ENCODE measurements at places on chromosomes 3 and 15.

- no peak for DNase-seq
Observed at GRCh38 chr15:99054892-99055291, 47.3 kb upstream of the PGPEP1L start.

DNA sequence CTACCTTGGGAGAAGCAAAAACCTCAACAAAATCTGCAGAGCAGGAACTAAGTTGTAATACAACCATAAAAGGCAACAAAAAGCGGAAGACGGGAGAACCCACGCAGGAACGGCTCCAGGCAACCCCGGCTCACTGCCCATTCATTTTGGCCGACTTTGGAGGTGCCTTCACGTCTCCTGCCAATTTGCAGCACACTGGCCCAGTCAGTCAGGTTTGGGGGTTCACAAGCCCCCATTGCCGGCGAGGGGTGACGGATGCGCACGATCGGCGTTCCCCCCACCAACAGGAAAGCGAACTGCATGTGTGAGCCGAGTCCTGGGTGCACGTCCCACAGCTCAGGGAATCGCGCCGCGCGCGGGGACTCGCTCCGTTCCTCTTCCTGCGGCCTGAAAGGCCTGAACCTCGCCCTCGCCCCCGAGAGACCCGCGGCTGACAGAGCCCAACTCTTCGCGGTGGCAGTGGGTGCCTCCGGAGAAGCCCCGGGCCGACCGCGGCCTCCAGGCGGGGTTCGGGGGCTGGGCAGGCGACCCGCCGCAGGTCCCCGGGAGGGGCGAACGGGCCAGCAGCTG lies 463 bp downstream of the TERC start:
- DNase-seq, result peak; percentile 93

GRCh38 chr3:12159227-12159601 lies 502 bp upstream of the TIMP4 start:
- DNase-seq, result no peak

DNA sequence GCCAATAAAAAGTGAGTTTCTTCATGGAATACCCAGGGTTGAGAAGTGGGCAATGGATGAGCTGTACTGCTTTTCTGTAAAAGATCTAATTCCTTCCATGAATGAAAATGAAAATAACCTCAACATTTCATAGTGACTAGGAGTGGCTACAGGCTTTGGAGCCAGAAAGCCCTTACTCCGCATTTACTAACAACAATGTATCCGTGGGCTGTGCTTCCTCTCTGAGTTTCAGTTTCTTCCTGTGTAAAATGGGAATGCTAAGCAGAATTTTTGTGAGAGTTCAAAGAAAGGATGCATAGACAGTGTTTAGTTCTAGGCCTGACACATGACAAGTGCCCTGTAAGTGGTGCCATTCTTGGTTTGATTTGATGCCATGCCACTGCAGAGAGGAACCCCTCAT lies 47.5 kb upstream of the TM4SF1 start:
- DNase-seq, result no peak

- DNase-seq, result no peak
Observed at GRCh38 chr3:106566277-106566676, 697.5 kb upstream of the CBLB start.

DNA sequence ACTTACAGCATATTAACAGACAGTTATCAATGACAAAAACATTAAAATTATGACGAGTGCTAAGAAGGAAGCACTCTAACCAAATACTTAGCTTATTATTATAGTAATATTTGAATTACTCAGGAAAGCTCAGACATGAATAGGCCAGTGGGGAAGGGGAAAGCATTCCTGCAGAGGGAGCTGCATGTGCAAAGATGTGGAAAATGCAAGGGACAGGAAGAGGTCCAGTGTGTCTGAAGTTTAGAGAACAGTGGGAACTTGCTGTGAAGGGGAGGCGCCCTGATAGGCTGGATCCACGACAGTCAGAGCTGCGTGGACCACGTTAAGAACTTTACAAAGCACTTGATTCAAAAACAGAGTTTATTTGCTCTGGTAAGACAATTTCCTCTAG lies 1.2 kb upstream of the SPICE1 start:
- no peak for DNase-seq

DNA sequence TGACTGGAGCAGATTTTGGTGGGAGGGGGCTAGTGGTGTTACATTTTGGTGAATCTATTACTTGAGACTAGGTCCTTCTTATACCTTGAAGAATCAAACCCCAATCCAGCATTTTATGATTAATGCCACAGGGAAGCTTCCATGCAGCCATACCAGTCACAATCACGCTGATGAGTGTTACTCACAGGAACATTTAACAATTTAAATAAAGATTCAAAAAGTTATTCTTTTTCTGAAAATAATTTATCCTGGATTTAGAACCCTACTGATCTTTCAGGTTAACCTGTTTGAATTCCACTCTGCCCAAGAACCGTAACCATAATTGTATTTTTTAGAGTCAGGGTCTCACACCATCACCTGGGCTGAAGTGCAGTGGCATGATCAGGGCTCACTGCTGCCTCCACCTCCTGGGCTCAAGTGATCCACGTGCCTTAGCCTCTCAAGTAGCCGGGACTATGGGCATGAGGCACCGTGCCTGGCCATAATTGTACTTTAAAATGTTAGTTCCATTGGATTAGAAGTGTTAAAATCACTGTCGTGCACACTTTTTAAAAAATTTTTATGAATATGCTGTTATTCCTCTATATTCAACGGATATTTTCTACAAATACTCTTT lies 929 bp upstream of the MTMR10 start:
- DNase-seq, result no peak

- no peak for DNase-seq
Observed at GRCh38 chr3:36981006-36981405, 11.9 kb downstream of the EPM2AIP1 start.

DNA sequence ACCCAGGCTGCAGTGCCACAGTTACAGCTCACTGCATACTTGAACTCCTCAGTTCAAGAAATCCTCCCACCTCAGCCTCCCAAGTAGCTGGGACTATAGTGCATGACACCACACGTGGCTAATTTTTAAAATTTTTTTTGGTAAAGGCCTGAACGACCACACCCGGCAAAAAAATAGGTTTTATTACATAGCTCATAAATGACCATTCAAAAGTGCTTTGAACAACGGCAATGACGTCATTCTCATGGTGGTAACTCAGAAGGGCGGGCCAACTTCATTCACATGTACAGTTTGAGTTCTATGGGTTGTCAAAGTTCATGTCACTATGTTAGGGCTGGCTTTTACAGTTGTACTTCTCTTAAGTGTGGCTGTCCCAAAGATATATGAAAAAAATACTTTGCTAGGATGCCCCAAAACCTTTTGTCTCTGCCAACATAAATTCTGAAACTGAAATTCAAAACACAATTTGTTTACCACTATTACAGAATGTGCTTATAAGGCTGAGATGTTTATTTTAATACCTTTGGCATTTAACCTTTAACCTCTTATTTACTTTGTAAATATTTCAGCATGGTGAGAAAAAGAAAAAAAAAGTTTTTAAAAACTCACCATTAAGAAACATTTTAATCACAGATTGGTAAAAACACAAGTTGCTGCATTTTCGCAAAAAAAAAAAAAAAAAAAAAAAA lies 6.2 kb downstream of the MYO1E start:
- DNase-seq, result no peak

DNA sequence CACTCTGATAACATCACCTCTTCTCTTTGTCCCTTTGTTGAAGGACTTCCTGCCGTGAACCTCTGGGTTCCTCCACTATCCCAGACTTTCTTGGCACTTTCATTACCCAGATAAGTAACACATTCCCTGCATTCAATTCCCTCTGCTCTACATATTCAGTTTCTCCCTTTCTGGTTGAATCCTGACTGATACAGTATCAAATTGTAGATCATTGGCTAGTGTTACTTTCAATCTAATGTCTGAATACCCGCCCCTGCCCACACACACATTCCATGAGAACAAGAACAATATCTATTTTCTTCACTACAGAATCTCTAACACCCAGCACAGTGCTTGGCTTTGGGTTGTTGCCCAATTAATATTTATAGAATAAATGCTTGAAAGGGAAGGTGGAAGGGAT lies 163.5 kb downstream of the ABHD5 start:
- no peak for DNase-seq
